Esophagus squamous epithelium (tissue), 5 donors: ENCODE measurements at places on chromosomes 7 and 10.

DNA sequence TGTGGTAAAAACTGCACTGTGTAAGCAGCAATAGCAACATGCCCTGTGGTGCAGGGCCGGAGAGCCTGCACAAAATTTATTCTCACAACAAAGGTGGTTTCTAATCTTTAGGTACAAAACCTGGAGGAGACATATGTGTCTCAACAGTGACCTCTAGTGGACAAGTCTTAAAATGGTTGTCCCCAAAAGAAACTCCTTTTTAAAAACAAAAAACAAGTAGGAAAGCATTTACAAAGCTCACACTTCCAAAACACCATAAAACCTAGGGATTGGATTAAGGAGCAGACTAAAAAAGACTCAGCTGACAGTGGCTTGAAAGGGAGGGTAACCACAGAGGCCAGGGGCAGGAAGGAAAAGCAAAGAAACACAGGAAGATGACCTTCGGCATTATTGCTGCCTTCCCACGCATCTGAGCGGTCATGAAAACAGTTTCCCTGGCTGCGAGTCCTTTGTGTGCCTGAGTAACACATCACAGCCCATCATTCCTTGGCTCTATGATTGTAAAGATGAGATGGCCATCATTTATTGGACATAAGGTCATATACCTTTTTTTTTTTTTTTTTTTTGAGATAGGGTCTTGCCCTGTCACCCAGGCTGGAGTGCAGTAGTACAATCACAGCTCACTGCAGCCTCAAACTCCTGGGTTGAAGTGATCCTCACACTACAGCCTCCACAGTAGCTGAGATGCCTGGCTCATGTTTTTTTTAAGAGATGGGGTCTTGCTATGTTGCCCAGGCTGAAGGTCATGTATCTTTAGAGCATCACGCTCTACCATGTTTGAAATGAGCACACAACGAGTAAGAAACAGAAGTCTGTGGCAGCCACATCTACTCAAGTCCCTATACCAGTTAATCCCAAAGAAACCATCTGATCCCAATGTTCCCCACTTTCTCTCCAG lies 39.5 kb downstream of the RSU1 start:
- H3K36me3 ChIP-seq: no peaks in the 10 kb centered on the region
- DNase-seq: no peak
- H3K4me3 ChIP-seq: no peak overlapping the region

DNA sequence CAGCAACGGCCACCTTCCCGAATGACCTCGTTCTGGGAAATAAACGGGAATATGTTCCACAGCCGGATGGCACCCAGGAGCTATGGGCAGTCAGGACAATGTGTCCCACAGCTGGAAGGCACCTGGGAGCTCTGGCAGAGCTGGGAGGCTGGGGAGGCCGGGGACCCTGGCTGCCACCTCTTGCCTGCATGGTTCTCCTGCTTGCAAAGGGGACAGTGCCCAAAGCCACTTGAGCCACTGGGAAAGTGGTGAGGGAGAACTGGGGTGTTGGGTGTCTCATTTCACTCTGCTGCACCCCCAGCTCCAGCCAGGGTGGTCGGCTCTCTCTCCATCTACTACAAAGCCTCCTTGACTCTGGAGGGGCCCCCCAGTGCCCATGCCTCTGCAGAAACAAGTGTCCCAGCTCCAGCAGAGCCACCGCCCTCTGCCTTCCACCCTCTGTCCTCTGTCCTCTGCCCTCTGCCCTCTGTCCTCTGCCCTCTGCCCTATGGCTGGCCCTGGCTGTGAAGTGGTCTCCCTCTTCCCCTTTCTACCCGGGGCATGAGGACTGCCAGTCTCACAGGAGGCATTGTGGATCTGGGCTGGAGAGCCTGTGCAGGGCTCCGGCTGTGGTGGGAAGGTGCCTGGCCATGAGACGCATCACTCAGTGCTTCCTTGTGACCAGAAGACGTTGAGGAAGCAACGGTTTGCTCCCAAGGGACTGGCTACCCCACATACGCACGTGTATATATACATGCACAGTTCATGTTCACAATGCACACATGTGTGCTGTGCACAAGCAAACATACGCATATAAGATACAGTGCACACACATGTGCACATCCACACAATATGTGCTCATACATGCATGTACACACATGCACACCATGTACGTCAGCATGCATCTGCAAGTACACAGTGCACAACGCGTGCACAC lies 21.5 kb upstream of the INPP5A start:
- peaks cover 62% of the 10 kb centered on the region for H3K4me1 ChIP-seq
- H3K36me3 ChIP-seq: no peaks in the 10 kb centered on the region
- no peak overlapping the region for H3K27ac ChIP-seq
- no peak overlapping the region for H3K4me3 ChIP-seq

GRCh38 chr10:76543655-76544054 lies 1094.0 kb downstream of the KCNMA1 start:
- H3K27ac ChIP-seq: no peak overlapping the region
- no peak overlapping the region for H3K4me3 ChIP-seq
- no peak for DNase-seq
- H3K4me1 ChIP-seq: no peaks in the 10 kb centered on the region
- no peaks in the 10 kb centered on the region for H3K27me3 ChIP-seq

GRCh38 chr7:37409461-37409860 lies 39.2 kb downstream of the ELMO1 start:
- H3K4me1 ChIP-seq: peaks cover 12% of the 10 kb centered on the region
- H3K27ac ChIP-seq: no peak overlapping the region
- no peaks in the 10 kb centered on the region for H3K36me3 ChIP-seq
- no peak overlapping the region for H3K4me3 ChIP-seq
- H3K27me3 ChIP-seq: no peaks in the 10 kb centered on the region

DNA sequence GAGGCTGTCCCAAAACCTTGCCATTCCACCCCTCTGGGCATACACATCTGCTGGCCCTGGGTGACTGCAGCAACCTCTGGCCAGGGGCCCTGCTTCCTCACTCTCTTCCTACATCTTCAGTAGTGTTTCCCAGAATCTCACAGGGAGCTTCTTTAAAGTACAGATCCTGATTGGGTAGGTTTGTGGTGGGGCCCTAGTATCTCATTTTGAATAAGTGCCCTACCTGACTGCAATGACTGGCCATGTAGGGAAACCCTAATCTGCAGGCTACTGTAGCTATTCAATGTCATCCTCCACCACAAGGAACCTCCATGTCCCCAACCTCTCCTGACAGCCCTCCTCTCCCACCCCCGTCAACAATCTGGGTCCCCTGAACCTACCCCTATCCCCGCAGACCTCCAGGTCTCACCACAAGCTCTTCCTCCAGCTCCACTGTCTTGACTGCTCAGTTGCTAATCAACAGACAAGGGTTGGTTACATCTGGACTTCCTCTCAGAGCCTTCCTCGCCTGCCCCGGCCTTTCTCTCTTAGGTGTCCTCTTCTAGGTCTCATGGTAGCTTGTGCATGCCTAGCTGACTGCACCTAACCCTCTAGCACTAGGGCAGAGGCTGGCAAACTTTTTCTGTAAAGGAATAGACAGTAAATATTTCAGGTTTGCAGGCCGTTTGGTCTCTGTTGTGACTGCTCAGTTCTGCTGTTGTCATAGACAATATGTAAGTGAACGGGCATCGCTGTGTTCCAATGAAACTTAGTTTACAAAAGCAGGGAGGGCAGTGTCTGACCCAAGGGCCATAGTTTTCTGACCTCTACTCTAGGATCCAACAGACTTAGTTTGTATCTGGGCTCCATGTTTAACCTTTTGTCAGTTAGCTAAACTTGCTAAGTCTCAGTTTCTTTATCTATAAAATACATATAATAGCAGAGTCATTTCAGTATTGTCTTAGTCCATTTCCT lies 121.1 kb downstream of the AOAH start:
- no peak overlapping the region for H3K4me3 ChIP-seq
- no peaks in the 10 kb centered on the region for H3K4me1 ChIP-seq
- H3K27me3 ChIP-seq: no peaks in the 10 kb centered on the region
- DNase-seq: no peak
- H3K27ac ChIP-seq: no peak overlapping the region

DNA sequence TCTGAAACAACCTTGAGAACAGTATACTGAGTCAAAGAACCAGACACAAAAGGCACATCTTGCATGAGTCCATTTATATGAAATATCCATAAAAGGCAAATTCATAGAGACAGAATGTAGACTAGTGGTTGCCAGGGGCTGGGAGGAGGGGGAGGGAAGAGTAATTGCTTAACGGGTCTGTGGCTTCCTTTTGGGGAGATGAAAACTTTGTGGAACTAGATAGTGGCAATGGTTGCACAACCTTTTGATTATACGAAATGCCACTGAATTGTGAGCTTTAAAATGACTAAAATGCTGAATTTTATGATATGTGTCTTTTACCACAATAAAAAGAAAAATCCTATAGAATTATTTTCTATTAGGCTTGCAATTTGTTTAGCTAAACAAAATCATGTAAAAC lies 16.8 kb downstream of the ADRB1 start:
- no peaks in the 10 kb centered on the region for H3K36me3 ChIP-seq
- no peaks in the 10 kb centered on the region for H3K27me3 ChIP-seq
- no peak overlapping the region for H3K27ac ChIP-seq
- no peak overlapping the region for H3K4me3 ChIP-seq

- no peak overlapping the region for H3K4me3 ChIP-seq
- H3K36me3 ChIP-seq: no peaks in the 10 kb centered on the region
- no peaks in the 10 kb centered on the region for H3K27me3 ChIP-seq
- H3K4me1 ChIP-seq: no peaks in the 10 kb centered on the region
- no peak for DNase-seq
These were observed 163.2 kb downstream of the AVL9 start for GRCh38 chr7:32658467-32658869.

- no peaks in the 10 kb centered on the region for H3K36me3 ChIP-seq
- no peak overlapping the region for H3K4me3 ChIP-seq
- DNase-seq: no peak
- H3K4me1 ChIP-seq: no peaks in the 10 kb centered on the region
- H3K27ac ChIP-seq: no peak overlapping the region
These were observed 17.1 kb downstream of the LANCL2 start for GRCh38 chr7:55382251-55382650.

DNA sequence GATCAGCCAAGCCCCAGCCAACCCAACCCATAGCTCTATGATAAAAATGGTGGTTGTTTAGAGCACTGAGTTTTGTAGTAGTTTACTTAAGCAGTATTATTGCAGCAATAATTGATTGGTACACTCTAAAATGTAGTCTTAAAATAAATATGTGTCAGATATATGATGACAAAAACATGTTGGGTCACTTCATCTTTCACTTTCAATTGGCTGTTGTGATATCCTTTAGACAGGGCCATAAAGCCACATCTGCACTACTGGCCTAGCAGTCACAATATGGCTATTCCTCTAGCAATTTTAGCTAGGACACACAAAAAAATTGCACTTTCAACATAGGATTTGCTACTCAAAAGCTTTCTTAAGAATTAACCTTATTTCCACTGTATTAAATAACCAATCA lies 5.9 kb upstream of the CAV1 start:
- H3K27ac ChIP-seq: no peak overlapping the region
- peaks cover 29% of the 10 kb centered on the region for H3K4me1 ChIP-seq
- no peaks in the 10 kb centered on the region for H3K36me3 ChIP-seq
- H3K4me3 ChIP-seq: no peak overlapping the region
- no peak for DNase-seq
- H3K27me3 ChIP-seq: no peaks in the 10 kb centered on the region

DNA sequence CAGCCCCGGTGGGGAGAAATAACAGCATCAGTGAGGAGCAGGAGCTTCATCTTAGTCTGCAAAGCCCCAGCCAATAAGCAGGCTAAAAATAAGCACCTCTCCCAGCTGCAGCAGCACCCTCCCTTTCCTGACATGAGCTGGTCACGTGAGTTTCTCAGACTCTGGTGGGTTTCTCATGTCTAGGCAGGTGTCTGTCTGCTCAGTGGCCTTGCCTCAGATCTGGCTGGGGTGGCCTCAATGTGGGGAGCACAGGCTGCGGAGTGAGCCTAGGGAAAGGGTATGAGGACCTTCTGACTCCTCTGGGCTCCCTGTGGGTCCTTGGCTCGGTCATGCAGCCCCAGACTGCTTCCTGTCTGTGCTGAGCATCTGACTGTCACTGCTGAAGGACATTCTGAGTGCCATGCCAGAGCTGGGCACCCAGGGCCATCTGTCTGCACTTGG lies 81.6 kb upstream of the LRRC4 start:
- peaks cover 30% of the 10 kb centered on the region for H3K4me1 ChIP-seq
- H3K4me3 ChIP-seq: no peak overlapping the region
- H3K36me3 ChIP-seq: no peaks in the 10 kb centered on the region
- no peak for DNase-seq

- H3K4me3 ChIP-seq: no peak overlapping the region
- DNase-seq: no peak
These were observed 15.6 kb downstream of the CUBN start for GRCh38 chr10:17113889-17114540.

DNA sequence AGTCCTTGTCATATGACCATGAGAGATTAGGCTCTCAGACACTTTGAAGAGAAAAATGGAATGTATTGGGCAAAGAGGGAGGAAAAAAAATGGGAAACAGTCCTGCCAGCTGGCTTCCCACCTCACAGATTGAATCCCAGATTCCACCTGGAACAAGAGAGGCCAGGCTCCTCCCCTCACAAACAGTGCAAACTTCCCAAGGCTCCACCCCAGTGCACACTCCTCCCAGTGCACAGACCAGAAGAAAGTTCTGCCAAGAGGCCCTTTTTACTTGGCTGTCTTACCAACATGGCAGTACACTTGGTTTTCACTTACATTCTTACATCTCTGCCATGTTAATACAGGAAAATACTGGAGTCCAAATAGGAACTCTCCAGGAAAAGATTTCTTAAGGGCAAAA lies 202.3 kb downstream of the AHR start:
- no peaks in the 10 kb centered on the region for H3K27me3 ChIP-seq
- DNase-seq: no peak

DNA sequence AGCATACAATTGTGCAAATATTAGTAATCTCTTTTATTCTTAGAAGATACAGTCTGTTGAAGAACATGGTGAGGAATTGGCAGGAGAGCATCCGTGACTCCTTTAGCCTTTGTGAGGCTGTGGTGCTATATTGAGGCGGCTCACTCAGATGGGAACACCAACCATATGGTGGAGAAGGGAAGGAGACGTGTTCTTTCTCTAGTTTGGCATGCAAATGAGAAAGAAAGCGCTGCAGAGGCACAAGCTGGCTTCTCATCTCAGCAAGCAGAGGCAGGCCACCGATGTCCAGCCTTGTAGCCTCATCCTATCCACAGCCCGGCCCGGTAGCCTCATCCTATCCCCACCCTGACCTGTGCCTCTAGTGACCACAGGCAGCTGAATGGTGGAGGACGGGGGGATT lies 288.3 kb downstream of the CAMK1D start:
- no peak overlapping the region for H3K27ac ChIP-seq
- no peak for DNase-seq
- H3K36me3 ChIP-seq: no peaks in the 10 kb centered on the region

DNA sequence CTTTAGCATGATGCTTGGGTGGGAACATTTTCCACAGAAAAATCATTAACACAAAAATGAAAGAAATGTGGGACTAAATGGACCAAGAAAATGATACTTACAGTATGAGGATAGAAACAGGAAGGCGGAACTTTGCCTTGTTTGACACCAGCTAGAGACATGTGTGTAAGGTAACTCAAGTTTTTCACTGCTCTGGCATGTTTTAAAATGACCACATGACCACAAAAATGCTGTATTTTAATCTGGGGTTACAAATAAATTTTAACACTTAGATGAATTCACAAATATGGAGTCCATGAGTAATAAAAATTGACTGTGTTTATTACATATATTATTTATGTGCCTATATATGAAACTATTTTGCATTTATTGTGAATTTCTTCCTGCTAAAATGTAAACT lies 100.9 kb upstream of the PHYHIPL start:
- no peak for DNase-seq
- no peaks in the 10 kb centered on the region for H3K27me3 ChIP-seq
- no peak overlapping the region for H3K4me3 ChIP-seq
- no peak overlapping the region for H3K27ac ChIP-seq
- H3K4me1 ChIP-seq: no peaks in the 10 kb centered on the region
- H3K36me3 ChIP-seq: no peaks in the 10 kb centered on the region

GRCh38 chr10:15871823-15872222 lies 11.5 kb upstream of the MINDY3 start:
- no peak for DNase-seq
- H3K36me3 ChIP-seq: no peaks in the 10 kb centered on the region
- no peaks in the 10 kb centered on the region for H3K27me3 ChIP-seq
- no peak overlapping the region for H3K27ac ChIP-seq
